ENCODE measurements at places on chromosomes 2 and 18. TPM values are rescaled to one million over a fixed set of nuclear protein-coding genes. Genes with fewer than 3 reads are reported as not detected.

TDRD15 gene
- polyA plus RNA-seq: not detected

C2orf66 gene
- polyA plus RNA-seq: not detected

GRCh38 chr2:105297216-105297615, 32.3 kb downstream of the TGFBRAP1 start:
- DNase-seq: no peak

DNA sequence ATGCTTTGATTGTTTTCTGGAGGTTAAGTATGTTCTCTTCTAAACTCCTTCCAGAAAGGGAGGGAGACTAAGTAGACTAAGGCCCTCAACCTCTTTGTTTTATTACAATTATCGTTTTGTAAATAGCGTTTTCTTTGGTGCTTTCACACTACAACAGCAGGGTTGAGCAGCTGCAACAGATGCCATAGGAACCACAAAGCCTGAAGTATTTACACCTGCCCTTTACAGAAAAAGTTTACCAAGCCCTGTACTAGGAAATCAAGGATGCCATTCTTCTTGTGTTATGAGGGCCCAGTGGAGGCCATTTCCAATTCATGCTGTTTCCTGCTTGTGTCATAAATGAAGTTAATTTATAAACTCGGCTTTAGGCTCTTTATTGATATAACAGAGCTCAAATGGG, 914.8 kb downstream of the DCDC2C start:
- DNase-seq: no peak

DNA sequence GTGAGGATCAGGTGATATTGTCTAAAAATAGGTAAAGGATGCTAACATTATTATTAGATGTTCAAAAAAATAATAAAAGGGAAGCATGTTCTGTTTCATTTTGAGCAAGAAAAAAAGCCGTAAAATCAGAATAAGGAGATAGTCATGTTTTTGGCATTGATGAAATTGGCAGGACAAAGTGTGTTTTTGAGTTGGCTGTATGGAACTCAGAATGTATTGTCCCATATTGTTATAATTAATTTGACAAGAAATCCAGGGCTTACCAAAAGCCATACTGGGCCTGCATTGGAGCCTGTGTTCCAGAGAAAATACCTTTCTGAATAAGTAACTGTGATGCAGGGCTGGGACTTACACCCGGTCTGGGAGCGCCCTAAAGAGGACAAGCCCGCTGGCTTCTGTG, 232.0 kb downstream of the AGAP1 start:
- no peak for DNase-seq

GRCh38 chr18:26630596-26630995, 82.2 kb upstream of the KCTD1 start:
- no peak for DNase-seq

GRCh38 chr2:44936275-44936674, 5.2 kb upstream of the SIX3 start:
- no peak for DNase-seq

DNA sequence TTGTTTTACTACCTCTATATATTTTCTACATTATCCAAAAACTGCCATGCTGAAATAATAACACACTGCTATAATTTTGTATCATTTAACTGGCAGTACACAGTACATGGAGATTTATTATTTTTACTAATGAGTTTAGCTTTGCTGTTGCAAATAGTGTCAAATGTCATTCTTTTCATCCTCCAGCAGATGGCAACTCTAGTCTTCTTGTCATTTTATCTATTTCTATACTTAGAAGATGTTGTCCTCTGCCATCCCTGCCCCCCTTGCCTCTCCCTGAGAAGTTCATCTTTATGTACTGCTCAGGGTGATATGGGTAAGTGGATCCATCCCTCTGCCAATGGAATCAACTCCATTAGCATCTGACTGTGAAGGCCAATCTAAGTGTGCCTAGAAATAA, 21.7 kb upstream of the LRRTM1 start:
- DNase-seq: no peak
